ENCODE measurements at places on chromosomes 5 and 9.

- DNase-seq: no peak
Measured at GRCh38 chr5:112475747-112476365, 56.8 kb upstream of the EPB41L4A start.

DNA sequence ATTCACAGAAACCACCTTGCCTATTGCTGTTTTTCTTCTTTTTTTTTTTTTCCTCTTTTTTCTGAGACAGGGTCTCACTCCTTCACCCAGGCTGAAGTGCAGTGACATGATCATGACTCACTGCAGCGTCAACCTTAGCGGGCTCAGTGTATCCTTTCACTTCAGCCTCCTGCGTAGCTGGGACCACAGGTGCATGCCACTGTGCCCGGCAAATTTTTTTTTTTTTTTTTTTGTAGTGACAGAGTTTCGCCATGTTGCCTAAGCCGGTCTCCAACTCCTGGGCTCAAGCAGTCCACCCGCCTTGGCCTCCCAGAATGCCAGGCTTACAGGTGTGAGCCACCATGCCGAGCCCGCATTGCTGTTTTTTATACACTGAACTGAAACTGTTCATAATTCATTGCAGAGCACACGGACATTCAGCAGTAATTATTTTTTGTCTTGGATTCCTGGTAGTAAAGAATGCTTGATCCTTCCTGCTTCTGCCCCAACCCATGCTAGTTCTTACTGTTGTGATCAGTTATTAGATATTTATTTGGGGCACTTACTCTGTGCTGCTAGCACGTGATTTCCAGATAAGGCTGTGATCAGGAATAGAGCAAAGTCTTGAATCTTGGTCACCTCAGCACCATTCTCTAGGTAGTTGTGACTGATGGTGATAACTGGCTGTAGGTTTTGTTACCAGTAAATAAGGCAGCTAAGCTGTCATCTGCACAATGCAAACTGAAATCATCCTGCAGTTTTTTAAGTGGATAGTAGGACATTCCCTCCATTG, 14.0 kb downstream of the MAP3K1 start:
- DNase-seq: no peak

DNA sequence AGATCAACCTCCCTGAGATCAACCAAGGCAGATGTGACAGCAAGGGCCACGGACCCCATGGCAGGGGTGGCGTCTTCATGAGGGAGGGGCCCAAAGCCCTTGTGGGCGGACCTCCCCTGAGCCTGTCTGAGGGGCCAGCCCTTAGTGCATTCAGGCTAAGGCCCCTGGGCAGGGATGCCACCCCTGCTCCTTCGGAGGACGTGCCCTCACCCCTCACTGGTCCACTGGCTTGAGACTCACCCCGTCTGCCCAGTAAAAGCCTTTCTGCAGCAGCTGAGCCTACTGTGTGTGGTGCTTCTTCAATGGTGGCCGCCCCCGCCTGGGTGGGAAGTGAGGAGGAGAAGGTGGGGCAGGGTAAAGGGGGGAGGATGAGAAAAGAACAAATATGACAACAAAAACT, 8.3 kb downstream of the GPX3 start:
- DNase-seq: no peak

DNA sequence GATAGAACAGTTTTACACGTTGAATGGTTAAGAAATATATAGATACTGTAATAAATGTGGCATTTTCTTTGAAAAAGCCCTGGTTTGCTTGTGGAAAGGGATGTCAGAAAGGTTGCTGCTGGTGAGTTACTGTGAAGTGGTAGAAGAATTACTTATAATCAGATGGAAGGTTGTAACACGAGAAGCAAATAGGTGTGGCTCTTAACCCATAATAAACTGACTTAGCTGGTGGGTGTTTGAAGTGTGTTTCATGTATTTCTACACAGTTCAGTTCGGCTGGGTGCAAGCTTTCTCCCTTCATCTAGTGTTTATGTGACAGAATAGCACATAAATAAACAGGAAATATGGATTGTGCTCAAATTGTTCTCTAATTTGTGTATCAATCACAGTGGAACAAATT, 5.5 kb downstream of the CNOT6 start:
- no peak for DNase-seq

- no peak for DNase-seq
Measured at GRCh38 chr9:86971742-86972141, 24.4 kb upstream of the GAS1 start.

DNA sequence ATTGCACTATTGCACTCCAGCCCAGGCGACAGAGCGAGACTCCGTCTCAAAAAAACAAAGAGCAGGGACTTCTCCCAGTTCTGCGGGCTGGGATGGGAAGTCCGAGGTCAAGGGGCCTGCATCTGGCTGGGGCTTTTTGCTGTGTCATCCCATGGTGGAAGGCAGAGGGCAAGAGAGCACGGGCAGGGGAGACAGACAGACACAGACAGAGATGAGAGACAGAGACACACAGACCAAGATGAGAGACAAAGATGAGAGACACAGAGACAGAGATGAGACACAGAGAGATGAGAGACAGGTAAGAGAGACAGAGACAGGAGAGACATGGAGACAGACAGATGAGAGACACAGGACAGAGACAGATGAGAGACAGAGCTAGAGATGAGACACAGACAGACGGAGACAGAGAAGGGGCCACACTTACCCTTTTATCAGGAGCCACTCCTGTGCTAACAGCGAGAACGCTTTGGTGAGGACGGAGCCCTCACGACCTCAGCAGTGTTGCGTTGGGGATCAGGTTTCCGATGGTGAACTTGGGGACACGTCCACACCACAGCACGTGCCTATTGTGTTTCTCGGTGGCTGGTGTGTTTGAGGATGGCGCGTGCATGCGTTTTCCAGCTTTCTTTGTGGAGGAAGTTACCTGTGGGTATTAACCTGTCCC, 8.9 kb upstream of the TOR4A start:
- DNase-seq: no peak

DNA sequence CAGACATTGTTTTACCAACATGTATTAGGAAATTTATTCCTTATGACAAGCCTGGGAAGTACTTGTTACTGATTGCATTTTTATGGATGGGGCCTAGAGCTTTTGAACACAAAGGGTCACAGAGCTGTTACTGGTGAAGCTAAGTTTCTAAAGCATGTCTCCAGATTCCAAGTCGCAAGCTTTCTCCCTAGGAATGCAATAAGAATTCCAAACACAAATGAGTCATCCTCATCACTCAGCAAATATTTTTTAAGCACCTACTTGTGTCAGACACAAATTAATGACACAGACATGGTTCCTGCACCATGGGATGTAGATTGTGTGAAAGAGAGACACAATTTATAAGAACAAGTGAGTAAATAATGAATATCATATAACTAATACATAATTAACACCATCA, 11.0 kb upstream of the SH3RF2 start:
- DNase-seq: peak; percentile 73
